ENCODE measurements at places on chromosomes 1 and 21.

DNA sequence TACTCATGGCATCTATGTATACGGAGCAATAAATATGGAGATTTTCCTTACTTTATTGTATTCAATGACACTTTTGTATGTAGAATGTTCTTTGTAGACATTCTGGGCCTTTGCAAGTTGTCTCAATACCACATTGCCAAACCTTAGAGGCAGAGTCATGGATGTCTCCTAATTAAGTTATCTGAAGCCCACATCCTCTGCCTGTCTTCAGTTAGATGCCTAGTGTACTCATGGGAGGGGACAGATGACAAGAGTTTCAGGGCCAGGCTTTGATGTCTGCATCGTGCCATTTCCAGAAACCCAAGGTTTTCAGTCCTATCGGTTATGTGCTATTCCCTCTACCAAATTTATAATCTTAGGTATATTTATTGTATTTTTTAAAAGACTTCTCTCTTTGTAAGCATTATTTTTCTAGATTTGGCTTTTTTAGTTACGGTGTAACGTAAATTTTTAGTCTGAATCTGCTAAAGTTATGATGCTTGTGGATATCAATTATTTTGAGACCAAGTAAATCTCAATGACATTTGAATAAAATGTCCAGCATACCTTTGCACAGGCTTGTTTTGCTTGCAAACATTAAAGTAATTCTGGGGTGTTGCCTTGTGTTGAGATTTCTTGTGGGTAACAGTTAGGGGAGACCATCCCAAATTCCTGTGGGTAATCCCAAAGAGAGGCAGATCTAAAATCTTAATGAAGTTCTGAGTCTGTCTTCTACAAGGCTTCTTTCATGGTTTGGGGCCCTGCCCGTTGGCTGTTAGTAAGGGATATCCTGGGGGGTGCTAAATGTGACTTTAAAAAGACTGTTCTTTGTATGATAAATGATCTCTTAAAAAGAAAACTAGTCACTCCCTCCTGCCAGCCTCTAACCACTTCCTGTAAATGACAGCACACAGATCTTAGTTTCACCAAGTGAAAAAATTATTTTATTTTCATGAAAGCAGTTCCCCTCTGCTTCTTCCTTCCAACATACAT is 8.0 kb upstream of the MACF1 start:
- peak; percentile 33 for DNase-seq

DNA sequence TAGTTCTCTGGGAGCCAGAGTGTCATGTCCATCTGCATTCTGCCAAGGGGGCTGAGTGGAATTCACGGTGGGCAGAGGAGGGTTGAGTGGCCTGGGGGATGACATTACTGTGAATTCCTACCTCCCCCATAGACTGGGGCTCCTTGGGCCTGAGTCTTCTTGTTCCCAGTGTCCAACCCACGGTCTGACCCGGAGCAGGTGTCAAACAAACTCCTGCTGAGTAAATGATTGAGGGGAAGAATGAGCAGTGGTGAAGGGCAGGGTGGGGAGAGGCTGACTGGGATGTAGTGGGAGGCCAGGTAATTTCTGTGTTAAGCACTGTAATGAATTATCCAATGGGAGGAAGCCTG is 597.6 kb downstream of the MATN1 start:
- no peak for DNase-seq

- DNase-seq, result no peak
Measured at GRCh38 chr1:178551940-178552339, 39.0 kb downstream of the TEX35 start.

GRCh38 chr1:236809148-236809547 is 14.1 kb downstream of the MTR start:
- DNase-seq, result no peak

GRCh38 chr1:241208910-241209379 is 148.1 kb downstream of the RGS7 start:
- no peak for DNase-seq

DNA sequence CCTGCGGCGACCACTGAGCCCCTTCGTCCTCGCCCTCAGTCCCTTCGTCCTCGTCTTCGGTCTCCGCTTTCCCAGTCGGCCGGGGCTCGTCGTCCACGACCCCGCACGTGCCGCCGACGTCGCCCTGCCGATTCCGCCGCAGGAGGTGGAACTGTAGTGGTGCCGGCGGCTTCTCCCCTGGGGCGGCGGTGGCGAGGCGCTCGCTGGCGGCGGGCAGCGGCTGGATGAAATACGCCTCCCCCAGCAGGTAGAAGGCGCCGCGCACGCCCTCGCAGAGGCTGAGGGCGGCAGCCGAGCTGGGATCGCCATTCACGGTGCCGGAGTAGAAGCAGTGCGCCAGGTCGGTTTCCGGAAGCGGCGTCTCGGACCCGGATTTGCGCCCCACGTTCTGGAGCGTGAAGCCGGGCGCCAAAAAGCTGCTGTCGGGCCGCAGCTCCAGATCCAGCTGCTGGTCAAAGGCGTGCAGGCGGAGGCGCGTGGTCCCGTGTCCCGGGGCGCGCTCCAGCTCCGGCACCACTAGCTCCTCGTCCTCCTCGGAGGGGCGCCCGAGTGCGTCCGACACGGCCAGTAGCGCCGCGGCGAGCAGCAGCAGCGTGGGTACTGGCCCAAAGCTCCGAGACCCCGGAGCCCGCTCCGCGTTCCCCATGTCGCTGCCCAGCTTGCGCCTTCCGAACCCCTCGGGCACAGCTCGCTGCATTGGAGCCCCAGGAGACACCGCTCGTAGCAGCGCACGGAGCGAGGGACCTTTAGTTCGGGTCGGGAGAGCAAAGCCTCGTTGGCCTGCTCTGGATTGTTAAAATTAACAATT is 747 bp downstream of the ADAMTS1 start:
- DNase-seq, result no peak
